ENCODE measurements at places on chromosomes 13 and 19.
A peak's percentile ranks its signal among the peaks of the same experiment; 100 is the strongest.

DNA sequence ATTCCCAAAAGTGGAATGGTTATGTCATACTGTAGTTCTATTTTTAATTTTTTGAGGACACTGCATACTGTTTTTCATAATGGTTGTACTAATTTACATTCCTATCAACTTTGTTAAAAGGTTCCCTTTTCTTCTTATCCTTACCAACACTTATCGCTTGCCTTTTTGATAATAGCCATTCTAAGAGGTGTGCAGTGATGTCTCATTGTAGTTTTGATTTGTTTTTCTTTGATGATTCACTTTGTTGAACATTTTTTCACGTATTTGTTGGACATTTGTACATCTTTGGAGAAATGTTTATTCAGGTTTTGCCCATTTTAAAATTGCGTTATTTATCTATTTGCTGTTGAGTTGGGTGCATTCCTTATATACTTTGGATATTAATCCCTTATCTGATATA, 188.8 kb upstream of the SPRY2 start:
- no peak for DNase-seq

DNA sequence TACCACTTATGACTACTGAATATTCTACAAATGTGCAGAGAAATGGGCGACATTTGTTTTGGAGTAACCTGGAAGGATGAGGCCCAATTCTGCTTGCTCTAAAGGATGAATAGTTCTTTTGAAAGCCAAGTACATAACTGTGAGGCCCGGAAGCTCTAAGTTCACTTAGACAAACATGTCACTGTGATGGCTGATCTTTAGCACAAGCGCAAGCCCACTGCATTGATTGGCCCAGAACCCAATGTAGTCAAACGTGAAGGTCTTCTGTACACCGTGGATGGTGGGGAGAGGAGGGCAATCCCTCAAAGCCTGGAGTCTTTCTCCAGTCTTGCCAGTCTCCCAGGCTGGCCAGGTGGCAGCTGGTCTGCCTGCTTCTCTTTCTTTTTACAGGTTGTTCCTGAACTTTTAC, 139.6 kb downstream of the RFC3 start:
- no peak for DNase-seq

- DNase-seq: no peak
Observed at GRCh38 chr13:45341799-45342500, 967 bp upstream of the TPT1 start.

GRCh38 chr19:47637550-47637949, 28.6 kb downstream of the BICRA start:
- DNase-seq: no peak

DNA sequence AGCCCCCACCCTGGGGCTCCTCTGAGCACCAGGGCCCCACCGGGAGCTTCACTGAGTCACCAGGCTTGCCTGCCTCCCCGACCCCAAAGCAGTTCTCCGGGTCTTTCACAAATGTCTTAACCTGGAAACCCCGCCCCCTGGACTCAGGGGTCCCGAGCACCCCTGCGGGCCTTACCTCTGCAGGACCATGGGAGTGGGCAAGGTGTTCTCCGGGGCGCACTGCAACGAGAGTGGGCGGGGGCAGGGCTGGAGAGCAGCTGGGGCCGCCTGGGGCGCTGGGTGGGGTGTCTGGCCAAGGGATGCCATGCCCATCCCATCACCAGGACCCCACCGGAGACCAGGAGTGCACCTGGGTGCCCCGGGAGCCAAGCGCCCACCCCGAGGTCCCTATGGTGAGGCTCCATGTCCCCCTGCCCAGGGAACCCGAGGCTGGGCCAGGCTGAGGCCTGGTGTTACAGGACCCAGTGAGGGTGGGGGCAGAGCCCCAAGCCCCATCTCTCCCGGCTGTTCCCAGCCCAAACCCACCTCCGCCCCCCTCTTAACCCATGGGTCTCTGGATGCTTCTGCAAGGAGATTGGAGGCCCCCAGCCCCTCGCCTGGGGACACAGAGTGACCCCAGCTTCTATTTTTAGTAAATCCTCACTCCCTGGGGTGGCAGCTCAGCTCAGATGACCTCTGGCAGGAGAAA, 10.9 kb downstream of the MKNK2 start:
- DNase-seq: no peak

DNA sequence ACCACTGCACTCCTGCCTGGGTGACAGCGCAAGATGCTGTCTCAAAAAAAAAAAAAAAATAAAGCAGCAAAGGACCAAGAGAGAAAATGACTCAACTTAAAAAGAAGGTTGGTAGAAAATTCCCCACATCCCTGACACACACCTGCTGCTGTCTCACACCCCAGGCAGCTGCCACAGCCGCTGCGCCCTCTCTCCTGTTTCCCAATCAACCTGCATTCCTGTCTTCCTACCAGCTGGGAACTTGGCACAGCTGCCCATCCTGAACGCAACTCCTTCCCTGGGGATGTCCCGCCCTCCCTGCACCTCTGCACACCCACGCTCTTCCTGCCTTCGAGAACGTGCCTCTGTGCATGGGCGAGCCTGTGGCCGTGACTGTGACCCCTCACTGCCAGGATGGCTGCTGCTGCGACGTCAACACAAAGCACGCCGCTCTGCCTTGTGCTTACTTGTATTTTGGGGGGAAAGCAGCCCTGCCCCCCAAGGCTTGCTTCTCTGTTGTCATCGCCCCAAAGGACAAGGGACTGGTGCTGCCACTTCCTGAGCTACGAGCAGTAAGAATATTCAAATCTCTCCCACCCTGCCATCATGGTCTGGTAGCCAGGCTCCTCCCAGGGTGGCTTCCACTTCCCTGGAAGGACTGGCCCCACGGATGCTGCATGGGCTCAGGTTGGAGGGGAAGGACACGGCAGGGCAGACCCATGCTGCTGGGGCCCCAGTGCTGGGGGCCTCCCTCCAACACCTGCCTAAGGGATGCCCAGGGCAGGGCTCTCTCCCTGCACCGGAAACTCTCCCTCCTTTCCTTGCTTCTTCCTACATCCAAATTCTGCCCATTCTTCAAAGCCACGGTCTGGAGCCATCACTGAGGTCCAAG, 20.7 kb downstream of the SH3GL1 start:
- DNase-seq: peak; percentile 65

All from stimulated activated CD8-positive, alpha-beta memory T cell treated with anti-CD3 and anti-CD28 coated beads, Interleukin-4, amount 100 ng/mL, for 48 hours (primary cell).